Activated naive CD4-positive, alpha-beta T cell treated with Interleukin-2 at 50 U/mL for 16 hours (primary cell): ENCODE measurements at places on chromosomes 7 and 10.

GRCh38 chr7:79421751-79422150, 31.7 kb downstream of the MAGI2 start:
- no peak for DNase-seq

DNA sequence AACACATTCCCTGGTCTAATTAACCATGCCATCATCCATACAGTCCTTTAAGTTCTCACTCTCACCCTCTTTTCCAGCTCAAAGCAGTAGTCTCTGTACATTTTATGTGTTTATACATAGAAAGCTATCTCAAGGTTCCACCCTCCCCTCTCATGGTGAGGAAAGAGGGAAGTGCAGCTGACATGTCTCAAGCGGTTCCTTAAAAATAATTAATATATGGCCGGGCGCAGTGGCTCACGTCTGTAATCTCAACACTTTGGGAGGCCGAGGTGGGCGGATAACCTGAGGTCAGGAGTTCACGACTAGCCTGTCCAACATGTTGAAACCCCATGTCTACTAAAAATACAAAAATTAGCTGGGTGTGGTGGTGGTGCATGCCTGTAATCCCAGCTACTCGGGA, 36.7 kb downstream of the ZC3HAV1 start:
- no peak for DNase-seq

- DNase-seq = no peak
Measured at GRCh38 chr10:30219971-30220751, 128.9 kb downstream of the MTPAP start.

GRCh38 chr7:4713183-4713784, 31.2 kb downstream of the FOXK1 start:
- no peak for DNase-seq

- DNase-seq = peak; percentile 72
Measured at GRCh38 chr7:786472-787255, 45.6 kb upstream of the SUN1 start.

DNA sequence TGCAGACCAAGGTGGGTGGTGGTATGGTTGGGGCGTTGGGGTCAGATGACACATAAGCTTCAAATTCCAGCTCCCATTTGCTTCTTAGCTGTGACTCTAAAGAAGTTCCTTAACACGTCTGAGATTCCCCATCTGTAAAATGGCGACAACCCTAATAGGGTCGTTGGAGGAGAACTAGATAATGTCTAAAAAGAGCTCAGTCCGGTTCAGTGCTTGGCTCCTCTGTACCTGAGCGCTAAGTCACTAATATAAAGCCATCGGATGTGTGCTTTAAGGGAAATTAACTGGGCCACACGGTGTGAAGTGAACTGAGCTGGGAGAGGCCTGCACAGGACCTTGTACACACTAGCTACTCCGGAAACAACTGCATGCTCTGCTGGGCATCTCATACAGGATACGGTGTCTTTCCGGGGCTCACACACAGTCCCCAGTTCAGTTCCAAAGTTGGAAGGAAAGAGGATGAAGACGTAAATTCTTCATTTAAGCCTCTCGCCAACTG, 476 bp upstream of the ZFYVE27 start:
- no peak for DNase-seq

DNA sequence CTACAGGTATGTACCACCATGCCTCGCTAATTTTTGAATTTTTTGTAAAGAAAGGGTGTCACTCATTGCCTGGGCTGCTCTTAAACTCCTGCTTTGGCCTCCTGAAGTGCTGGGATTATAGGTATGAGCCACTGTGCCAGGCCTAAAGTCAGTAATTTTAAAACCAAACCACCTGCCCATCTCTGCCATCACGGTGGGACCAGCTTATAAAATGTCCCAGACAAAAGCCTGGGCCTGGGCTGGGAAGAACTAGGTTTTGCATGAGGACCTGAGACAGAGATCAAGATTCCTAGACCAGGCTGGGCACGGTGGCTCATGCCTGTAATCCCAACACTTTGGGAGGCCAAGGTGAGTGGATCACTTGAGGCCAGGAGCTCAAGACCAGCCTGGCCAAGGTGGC, 395.6 kb downstream of the CALN1 start:
- DNase-seq = no peak

GRCh38 chr7:16795624-16796023, 9.2 kb downstream of the AGR2 start:
- DNase-seq = no peak

GRCh38 chr10:97650726-97651125, 10.3 kb downstream of the PI4K2A start:
- no peak for DNase-seq

DNA sequence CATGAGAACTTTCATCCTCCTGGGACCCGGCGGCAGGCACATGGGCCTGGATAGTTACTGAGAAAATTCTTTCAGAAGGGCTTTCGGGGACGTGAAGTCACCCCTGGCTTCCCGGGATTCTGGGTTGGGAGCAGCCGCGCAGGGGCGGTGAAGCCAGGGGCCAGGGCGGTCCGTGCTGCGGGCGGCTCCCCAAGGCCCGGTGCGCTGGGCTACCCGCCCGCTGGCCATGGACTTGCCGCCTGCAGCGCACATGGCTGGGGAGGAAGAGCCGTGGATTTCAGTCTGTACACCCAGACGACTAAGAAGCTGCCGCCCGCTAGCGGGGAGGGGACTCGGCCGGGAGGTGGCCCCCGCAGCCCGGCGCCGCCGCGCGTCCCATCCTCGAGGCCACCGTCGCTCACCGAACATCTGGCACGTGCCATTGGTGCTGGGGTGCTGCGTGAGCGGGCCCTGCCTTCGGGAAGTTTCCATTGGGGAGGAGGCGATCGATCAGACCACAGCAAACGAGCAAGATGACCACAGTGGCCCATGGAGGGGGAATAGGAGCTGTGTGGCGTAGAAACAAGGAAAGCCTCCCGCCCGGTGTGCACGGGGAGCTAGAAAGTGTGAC, 64.5 kb downstream of the TMEM209 start:
- DNase-seq = no peak

- DNase-seq = no peak
Measured at GRCh38 chr10:97718178-97718577, 4.6 kb downstream of the MARVELD1 start.

DNA sequence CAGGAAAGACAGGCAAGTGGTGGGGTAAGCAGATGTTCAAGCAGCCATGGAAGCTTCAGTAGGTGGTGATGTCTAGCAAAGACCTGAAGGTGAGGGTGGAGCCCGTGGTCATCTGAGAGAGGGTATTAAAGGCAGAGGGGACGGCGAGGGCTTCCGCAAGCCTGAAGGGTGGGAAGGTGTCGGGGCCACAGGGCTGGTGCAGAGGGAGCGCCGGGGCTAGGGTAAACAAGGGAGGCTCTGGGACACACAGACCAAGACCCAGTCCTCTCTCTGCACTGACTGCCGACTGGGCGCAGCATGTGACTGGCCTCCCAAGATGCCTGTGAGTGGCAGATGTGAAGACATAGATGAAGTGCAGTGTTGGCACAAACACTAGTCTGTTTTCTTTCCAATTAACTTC, 132.4 kb downstream of the PKD1L1 start:
- no peak for DNase-seq

- no peak for DNase-seq
Measured at GRCh38 chr10:3455385-3456334, 283.1 kb upstream of the PITRM1 start.

DNA sequence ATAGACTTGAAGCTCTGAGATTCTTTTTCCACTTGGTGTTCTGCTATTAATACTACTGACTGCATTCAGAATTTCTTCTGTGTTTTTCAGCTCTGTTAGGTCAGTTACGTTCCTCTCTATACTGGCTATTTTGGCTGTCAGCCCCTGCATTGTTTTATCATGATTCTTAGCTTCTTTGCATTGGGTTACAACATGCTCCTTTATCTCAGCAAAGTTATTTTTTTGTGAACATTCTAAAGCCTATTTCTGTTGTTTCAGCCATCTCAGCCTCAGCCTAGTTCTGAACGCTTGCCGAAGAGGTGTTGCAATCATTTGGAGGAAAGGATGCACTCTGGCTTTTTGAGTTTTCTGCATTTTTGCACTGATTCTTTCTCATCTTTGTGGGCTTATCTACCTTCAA, 201.5 kb upstream of the GNAI1 start:
- DNase-seq = no peak

DNA sequence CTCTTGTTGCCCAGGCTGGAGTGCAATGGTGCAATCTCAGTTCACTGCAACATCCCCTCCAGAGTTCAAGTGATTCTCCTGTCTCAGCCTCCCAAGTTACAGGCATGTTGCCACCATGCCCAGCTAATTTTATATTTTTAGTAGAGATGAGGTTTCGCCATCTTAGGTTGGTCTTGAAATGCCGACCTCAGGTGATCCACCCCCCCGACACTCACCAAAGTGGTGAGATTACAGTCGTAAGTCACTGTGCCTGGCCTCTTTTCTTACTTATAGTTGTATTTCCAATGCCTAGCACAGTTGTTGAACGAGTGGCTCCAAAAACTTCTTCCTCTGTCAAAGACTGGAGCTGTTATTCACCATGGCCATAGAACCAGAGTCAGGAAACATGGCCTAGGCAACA, 6.7 kb downstream of the RNF216 start:
- no peak for DNase-seq

GRCh38 chr10:122362621-122363020, 11.9 kb upstream of the PLEKHA1 start:
- DNase-seq = no peak

DNA sequence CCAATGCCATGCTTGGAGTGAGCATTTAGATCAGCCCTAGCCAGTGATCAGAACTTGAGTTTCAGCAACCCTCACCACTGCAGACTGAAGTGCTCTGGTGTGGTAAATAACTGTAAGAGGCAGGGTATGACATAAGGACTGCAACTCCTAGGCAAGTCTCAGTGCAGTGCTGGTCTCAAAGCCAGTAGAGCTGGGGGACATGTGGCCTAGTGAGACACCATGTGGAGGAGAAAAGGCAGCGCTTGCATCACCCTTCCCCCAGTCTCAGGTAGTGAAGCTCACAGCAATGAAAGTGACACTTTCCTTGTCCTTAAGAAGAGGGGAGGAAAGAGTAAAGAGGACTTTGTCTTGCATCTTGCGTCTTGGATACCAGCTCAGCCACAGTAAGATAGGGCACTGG, 386.8 kb upstream of the POT1 start:
- no peak for DNase-seq

- peak; percentile 9 for DNase-seq
Measured at GRCh38 chr10:42367532-42368230, 270.7 kb downstream of the ZNF33B start.

- no peak for DNase-seq
Measured at GRCh38 chr7:129055294-129055816, 444 bp upstream of the TNPO3 start.

GRCh38 chr10:119651514-119652360, 557 bp downstream of the BAG3 start:
- DNase-seq = peak; percentile 28

DNA sequence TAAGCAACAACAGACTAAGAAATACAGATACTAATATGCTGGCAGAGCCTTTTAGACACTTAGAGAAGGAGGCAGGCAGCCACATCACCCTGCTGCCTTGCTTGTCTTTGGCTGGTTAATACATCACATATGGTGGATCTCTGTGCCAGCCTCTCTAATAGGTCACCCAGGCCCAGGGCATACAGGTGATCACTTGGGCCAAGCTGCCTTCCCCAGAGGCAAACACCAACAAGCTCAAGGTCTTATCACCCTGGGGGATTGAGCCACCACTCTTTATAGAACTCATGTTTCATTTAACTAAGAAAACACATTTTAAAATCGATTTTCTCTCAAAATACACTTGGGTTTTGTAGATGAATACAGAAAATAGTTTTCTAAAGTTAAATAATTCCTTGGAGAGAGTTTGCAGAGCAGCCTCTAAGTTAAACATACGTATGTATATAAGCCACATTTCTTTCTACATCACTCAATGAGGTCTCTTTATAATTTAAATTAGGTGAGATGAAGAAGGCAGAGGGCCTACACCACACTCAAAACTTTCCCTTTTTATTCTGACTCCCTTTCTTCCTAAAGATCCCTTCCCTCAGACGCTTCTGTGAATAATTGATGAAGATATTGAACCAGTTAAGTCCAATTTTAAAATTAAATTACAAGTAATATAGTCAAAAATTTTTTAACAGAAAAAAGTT, 556.8 kb upstream of the GHITM start:
- DNase-seq = no peak

DNA sequence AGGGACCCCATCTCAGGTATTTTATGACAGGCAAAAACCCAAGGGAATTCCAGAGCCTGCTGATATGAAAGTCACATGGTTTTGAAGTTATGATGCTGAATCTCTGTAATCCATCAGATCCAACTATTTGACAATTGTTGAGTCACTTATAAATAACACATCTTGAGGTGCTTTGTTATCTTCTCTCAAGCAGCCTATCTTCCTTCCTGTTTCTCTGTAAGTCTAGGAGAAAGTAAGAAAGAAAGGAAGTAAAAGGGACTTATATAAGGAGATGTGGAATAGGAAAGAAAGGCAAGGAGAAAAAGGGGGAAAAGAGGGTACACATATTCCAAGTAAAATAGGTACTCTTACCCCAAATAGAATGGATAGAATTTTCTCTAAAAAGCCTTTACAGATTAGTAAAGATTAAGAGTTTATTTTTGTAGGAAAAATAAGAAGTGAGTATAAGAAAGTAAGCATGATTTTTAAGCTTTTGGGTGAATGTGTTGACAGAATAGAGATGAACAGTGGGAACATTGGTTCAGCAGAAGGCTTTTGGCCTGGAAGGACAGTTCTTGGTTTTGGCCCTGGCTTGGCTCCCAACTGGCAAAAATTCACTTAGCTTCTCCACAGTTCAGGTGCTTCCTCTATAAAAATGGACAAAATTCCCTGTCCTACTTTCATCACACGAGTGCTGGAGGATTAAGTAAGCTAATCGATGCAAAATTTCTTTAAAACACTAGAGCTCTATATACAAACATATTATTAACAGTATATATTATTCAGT, 39.6 kb upstream of the ANK3 start:
- no peak for DNase-seq

DNA sequence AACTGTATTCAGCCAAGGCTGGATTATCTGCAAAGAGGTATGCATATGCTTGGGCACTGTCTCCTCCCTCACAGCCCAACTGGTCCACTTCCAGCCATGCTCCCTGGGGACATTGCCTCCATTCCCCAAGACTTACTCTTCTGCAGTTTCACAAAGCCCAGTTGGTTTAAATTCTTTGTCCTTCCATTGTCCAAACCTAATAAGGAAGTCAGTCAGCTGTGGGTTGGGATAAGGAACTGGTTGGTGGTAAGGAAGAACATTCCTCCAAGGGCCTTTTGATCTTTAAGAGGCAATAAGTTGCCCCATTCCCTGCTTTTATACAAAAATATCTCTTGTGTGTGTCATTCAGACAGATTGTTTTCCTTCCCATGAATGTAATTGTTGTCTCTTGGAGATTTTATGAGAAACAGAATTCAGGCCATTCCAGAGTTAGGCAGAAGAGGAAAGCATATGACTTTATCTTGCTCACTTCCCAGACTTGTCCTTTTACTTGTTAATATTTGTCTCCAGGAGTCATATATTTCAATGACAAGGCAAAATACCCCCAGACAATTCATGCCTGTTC, 673.7 kb downstream of the SUGCT start:
- no peak for DNase-seq

DNA sequence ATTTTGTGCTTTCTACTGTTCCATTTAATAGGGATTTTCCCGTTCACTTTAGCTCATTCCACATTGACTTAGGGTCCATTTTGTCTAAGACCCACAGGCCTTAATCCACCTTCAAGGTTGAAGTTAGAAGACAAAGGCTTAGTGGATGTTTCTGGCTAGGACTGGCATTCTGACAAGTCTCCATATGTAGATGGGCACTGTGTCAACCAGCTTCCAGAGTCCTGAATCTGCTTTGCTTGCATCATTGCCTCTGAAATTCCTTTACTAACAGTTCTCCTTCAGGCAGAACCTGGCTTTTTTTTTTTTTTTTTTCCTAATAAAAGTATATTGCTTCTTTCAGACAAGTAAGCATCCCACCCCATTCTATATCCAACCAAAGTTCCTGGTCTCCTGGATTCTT, 69.6 kb upstream of the PDCD4 start:
- DNase-seq = no peak
